ENCODE measurements at places on chromosomes 2 and 18.

GRCh38 chr2:80525152-80525551 lies 220.6 kb upstream of the LRRTM1 start:
- no peak overlapping the region for H3K27ac ChIP-seq
- no peaks in the 10 kb centered on the region for H3K4me1 ChIP-seq
- no peak for DNase-seq
- H3K4me3 ChIP-seq: no peak overlapping the region
- H3K27me3 ChIP-seq: no peaks in the 10 kb centered on the region

DNA sequence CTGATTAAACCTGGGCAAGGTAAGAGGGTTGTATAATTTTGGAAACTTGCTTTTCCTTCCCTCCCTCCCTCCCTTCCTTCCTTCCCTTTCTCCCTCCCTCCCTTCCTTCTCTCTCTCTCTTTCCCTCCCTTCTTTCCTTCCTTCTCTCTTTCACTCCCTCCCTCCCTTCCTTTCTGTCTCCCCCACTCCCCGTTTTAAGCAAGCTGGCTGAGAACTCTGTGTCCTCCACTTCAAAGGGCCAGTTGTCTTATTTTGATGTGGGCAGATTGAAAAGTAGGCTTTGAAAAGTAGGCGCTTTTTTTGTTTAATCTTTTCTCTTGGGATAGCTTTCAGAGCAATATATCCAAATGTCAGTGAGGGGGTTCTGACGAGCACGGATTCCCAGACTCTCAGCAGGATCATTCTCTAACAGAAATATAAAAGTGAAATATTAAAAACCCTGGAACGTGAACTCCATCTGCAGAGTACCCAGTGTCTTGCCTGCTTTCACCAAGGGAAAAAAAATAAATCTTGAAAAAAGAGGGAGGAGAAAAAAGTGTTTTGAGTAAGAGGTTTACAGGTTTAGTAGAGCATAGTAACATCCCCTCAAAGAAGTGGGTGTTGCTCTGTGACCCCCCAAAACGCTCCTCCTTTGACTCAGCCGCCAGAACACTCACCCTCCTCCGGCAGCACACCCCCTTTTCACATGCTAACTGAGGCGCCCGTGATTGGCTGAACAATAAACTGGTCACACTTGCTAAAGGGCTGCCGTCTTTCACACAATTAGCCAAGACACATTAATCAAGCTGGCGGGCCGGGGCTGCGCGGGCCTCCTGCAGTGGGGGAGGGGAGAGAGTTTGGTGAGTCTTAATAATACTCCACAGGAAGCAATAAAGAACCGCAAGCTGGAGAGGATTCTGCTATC lies 52.2 kb downstream of the CDK15 start:
- no peaks in the 10 kb centered on the region for H3K36me3 ChIP-seq
- no peak overlapping the region for H3K27ac ChIP-seq
- H3K4me1 ChIP-seq: peaks cover 8% of the 10 kb centered on the region
- no peaks in the 10 kb centered on the region for H3K27me3 ChIP-seq
- peak; percentile 81 for DNase-seq

GRCh38 chr18:53281406-53281805 lies 941.4 kb downstream of the DCC start:
- H3K27ac ChIP-seq: no peak overlapping the region
- H3K4me3 ChIP-seq: no peak overlapping the region
- H3K27me3 ChIP-seq: no peaks in the 10 kb centered on the region
- no peaks in the 10 kb centered on the region for H3K4me1 ChIP-seq
- no peaks in the 10 kb centered on the region for H3K36me3 ChIP-seq

DNA sequence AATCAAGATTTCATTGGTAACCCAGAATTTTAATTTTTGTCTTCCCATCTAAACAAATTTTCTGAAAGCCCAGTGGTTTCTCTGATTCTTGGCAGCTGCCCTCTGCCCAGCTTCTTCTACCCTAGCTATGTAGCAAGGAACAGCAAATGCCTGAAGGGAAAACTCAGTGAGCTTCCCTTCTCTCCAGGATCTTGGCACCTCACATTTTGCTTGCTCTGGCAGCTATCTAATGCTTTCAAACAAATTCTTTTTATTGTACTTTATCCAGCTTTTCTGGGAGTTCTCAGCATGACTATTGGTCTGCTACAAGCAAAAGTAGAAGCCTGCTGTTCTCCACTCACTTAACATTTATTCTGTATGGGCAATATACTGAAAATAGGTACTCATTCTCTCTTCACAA lies 18.3 kb upstream of the GFPT1 start:
- H3K27ac ChIP-seq: no peak overlapping the region
- H3K4me3 ChIP-seq: no peak overlapping the region
- DNase-seq: no peak
- H3K36me3 ChIP-seq: no peaks in the 10 kb centered on the region
- no peaks in the 10 kb centered on the region for H3K27me3 ChIP-seq
- no peaks in the 10 kb centered on the region for H3K4me1 ChIP-seq

DNA sequence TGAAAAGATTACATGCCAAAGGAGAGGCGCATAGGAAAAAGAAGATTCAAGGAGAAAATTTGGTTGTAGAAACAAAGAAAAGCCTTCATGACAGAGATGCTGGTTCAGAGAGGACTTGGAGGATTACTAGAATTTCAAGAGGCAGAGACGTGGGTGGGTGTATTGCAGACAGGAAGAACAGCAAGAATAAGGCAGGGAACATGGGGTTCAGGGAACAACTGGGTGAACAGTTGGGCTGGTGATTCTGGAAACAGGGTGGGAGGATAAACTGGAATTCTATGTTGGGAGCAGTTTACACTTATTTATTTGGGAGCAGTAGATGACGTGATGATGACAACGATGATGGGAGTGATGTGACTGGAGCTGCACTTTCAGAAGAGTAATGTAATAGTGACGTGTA lies 18.4 kb upstream of the GMCL1 start:
- no peaks in the 10 kb centered on the region for H3K36me3 ChIP-seq
- no peak for DNase-seq
- H3K27me3 ChIP-seq: no peaks in the 10 kb centered on the region
- no peak overlapping the region for H3K27ac ChIP-seq
